ENCODE measurements at places on chromosomes 12 and 14.

DNA sequence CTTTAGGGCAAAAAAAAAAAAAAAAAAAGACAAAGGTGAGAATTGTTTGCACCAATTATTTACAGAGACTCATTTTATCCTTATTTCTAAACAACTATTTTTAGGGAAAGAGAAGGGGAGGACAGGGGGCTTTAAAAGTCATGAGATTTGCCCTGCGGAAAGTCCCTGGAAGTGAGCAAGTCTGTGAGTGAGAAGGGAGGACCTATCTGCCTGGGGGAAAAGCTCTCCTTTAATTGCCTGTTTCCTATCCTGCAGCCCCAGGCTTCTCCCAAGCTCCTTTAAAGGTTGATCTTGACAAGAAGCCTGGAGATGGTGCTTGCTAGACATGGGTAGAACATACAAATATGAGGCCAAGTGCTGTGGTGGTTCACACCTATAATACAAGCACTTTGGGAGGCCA, 8.3 kb upstream of the CHST11 start:
- DNase-seq = no peak

DNA sequence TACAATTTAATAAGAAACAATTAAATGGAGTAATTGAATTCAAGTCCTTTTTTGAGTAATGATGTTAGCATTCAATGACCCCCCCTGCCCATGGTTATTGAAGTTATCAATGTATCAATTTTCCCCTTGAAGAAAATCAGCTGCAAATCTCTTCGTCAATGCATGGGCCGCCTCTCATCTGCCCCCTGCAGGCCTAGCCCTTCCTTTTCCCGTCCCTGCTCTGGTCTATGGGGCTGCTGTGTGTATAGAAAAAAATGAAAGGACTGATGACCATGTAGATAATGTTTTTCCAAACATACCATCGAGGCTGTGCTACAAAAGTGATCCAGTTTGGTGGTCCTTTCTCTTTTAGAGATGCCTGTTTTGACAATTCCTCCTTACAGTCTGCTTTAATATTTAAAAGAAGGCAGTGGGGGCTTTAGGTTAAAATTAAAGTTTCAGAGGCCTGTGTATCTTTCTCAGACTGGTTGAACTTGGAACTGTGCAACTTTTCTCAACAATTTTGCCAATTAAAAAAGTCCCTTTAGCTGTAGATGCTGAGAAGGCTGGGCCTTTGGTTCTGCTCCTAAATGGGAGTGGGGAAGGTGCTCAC, 98.4 kb downstream of the APAF1 start:
- DNase-seq = peak; percentile 55

DNA sequence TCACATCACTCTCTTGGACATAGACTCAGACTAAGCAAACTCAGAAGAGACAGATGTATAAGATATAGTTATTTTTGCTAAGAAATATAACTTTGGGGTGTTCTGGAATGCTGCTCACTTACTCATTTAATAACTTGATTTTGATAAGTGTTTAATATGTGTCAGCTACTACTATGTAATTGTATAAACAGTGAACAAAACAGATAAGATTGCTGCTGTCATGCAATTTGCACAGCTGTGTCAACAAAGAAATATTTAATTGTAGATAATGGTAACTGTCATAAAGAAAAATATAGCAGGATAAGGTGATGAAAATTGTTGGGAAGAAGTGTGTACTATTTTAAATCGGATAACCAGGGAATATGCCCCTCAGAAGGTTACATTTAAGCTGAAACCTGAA, 84.1 kb upstream of the ZDHHC17 start:
- DNase-seq = no peak

GRCh38 chr14:53333809-53334208, 180.7 kb upstream of the DDHD1 start:
- no peak for DNase-seq

DNA sequence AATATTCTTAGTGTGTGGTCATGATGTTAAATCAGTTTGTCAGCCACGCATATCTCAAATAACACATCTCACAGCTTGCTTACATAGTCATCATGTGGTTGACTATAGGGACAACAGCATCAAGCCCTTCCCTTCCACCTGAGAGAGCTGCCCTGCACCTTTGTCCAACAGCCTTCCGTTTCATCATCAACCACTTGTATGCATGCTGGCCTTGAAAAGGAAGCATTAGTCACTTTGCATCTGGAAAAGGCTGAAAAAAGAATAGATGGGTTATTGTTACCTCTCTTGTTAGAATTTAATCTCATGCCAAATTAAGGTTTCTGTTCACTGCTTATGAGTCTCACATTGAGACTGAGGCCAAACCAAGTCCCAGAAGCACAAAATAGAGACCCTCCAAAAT, 1586.5 kb upstream of the SEL1L start:
- DNase-seq = no peak

DNA sequence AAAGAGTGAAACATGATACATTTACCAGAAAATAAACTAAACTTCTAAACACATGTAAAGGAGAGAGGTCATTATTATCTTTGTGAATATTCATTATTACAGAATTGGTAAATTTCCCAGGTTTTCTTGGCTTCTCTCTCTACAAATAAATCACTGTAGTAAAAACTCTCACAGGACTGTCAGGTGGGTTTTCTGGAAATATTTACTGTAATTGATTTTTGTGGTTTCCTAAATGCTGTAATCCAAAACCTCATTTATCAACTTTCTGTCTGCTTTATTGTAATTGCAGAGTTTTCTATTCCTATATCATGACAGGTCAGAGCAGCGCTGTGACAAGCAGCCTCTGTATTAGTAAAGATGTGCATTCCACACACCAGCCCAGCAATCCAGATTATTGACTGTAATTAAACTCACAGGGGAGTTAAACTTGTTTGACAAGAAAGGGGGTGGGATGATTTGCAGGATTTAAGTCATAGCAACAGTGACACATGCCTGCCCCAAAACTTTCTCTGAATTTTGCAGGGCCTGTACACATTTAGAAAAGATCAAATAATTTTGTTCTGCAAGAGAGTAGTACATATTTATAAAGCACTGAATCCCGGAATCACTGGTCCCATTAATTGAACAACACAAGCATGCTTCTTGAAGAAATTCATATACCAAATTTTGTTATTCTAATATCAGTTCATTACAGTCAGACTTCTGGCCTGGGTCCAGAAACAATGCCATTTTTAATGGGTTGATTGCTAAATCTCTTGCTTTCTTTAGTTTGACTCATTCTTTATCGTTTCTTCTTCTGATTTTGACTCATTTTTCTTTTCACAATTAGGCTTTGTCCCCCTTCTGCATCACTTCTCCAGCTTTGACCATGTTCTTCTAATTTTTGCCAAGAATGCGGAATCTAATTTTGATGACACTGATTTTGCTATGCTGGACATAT, 42.2 kb downstream of the PTPRO start:
- DNase-seq = no peak

- DNase-seq = no peak
These were observed 227.7 kb upstream of the TMEM260 start for GRCh38 chr14:56351861-56352260.

- no peak for DNase-seq
These were observed 3.7 kb downstream of the OR10G2 start for GRCh38 chr14:21631084-21631483.

DNA sequence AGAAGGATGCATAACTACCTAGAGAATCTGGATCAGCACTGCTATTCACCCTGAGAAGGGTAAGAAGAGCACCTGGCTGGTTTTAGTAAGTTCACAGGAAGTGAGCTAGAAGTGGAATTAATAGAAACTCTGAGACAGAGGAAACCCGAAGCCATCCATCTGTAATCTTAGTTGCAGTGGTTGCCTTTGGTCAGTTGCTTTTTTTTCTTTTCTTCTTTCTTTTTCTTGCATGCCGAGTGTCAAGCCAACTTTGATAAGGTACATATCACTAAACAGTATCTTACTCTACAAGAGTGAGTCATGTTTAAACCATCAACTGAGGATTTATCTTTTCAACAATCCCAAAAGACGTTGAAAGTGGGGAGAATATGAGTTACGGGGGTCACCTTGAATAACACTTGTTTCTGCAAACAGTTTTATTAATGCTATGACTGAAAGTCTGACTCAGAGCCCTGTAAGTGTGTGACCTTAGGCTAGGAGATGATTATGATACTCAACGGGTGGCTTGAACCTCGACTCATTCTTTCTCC, 26.7 kb downstream of the C12orf75 start:
- no peak for DNase-seq

DNA sequence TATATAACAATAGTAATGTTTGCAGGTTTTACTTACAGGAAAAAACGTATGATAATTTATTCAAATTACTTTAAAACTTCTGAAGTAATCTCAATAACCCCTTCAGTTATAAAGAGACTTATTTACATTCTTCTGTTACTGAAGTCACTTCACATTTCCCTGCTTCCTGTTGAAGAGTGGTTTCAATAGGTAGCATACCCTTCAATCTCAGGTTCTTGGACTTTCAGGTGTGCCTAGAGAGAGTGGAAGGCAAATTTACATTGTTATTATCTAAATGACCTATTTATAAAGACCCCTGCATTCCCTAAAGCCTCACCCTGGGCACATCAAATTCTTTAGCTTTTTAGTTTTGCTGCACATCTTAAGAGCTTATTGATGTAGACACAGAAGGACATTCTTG, 137.6 kb upstream of the AEBP2 start:
- DNase-seq = no peak

GRCh38 chr12:85877459-85877858, 3.4 kb downstream of the NTS start:
- no peak for DNase-seq

DNA sequence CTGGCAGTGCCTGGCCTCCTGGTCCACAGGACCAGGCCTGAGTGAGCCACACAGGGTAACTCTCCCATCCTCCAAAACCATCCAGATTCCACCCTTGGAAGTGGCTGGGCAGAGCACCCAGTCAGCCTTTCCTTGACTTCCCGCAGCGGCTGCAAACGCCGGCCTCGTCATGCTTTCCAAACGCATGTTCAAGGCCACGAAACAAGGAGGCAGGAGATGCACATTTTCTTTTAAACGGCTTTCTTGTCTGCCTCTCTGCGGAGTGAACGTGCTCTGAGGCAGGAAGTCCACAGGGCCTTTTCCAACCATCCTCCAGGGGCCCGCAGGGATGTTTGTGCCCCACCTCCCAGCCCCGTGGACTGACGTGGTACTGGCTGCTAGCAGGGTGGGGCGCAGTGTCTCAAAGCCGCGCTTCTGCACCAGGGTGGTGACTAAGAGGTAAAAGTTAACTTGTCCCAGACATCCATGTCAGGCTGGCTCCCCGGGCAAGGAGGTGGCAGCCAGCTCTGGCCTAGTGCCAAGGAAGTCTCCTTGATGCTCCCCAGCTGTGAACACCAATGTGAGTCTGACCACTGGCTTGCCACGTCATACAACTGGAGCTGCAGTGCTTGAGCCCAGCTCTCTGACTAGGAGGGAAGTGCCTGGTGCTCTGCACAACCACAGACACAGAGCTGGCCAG, 45.0 kb downstream of the KCNA5 start:
- no peak for DNase-seq

GRCh38 chr14:68681256-68682011, 111.4 kb downstream of the ZFP36L1 start:
- peak; percentile 5 for DNase-seq

DNA sequence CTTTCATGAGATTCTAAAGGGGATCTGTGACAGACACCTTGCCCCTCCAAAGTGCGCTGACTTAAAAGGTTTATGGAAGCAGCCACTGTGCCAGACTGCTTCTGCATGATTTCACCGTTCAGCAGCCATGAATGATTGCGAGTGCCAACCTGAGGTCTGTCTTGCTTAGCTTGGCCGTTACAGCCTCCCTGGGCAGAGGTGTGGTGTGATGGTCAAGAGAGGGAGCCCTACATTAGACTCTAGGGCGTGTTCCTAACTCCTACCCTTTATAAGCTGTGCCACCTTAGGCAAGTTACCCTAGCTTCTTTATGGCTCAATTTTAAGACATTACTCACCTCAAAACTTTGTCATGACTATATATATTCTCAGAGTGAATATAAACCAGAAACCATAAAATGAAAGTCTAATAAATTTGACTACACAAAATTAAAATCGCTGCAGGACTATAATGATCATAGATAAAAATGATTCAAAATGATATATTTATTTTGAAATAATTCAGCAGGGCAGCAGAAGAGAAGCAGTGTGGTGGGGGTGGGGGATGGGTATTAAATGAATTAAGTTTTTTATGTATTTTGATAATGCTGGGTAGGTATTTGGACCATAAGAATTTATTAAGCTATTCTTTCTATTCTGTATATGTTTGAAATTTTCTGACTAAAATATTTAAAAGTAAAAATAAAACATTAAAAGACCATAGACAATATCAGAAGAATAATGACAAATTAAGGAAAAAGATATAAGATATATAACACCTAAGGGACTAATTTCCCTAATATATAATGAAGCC, 47.7 kb upstream of the MBIP start:
- DNase-seq = no peak

GRCh38 chr12:83086023-83086422, 399.3 kb downstream of the TMTC2 start:
- no peak for DNase-seq

GRCh38 chr14:39957290-39957689, 525.1 kb upstream of the FBXO33 start:
- DNase-seq = no peak

DNA sequence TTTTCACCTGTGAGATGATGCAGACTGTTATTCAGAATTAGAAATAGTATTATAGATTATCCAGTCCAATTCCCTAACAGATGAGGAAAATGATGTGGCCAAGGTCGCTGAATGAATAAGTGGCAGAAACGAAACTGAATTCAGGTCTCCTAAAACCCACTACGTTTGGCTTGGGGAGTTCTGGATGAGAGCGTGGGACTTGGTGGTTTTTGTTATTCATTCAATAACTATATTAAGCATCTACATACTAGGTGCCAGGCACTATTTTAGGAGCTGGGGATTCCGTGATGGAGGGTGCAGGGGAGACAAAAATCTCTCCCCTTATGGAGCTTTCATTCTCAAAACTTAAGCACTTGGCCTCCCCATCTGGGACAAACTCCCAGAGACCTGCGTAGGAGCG, 813 bp upstream of the CCDC184 start:
- DNase-seq = no peak

- DNase-seq = no peak
These were observed 110.8 kb downstream of the TMTC2 start for GRCh38 chr12:82797480-82797879.

GRCh38 chr12:117092886-117093285, 6.3 kb downstream of the TESC start:
- DNase-seq = no peak

DNA sequence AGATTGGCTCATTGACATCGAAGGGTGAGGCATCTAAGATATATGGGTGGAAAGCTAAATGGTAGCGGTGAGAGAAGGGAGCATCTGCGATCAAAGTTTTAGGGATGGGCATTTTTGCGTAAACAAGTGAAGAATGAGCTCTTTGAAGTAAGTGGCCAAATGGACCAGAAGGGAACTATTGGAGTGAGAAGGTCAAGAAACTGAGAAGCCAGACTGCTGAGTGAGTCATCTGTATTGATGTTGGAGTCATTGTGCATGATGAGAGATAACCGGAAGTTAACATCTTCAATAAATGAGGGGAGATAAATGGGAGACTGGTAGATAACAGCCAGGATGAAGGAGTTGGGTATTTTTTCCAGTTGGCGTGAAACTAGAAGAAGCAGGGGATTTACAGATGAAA, 271.9 kb upstream of the PDE3A start:
- DNase-seq = no peak

- no peak for DNase-seq
These were observed 1096.5 kb downstream of the FSCB start for GRCh38 chr14:43410631-43411030.

- no peak for DNase-seq
These were observed 52.6 kb downstream of the FGD6 start for GRCh38 chr12:95164656-95165055.
